ENCODE measurements at places on chromosomes 6 and 20.

DNA sequence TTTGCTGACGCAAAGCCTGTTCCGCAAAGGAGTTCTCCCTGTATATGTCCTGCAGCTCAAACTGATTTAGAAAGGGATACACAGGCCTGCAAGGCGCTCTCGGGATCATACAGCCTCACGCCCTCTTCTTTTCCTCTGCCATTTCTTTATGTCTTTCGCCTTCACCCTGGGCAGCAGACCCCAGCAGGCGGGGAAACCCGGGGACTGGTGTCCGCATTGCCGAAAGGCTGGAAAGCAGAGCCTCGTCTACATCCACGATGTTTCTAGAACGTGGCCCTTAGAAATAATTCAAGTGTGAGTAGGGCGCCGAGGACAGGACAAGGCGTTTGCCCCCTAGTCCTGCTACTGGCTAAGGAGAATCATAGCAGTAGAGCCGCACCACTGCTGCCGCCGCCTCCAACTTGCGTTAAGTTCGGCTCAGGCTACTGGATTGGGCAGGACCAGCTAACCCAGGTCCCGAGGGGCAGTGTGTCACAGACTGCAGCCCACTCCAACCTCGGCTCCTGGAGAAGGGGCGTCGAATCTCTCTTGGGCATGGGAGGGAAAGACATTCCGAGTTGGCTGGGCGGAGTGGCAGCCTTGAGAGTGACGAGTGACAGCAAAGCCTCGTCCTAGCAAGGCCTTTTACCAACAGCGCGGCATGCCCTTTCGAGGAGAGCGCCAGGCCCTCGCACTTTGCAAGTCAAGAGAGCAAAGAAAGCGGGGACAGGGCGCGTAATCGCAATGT is 2.6 kb upstream of the TBX18 start:
- no peak for DNase-seq

DNA sequence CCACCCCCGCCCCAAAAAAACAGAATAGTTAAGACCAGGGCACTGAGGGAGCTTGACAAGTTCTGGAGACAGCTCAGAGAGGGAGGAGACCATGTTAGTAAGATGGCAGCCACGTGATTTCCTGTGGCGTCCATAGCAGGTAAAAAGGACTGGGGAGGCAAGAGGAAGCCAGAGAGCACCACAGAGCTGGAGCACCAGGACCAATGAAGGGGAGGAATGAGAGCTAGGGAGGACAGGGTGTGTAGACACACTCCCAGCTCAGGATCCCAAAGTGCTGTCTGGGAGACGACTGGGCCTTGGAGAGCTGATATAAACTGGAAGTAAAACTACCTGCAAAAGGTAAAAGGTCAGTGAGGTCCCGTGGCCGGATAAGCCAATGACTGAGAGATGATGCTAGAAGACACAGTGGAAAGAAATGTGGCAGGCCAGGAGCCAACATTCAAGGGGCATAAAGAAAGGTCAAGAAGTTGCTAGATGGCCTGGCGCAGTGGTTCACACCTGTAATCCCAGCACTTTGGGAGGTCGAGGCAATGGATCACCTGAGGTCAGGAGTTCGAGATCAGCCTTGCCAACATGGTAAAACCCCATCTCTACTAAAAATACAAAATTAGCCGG is 39.0 kb downstream of the SLC23A2 start:
- peak; percentile 44 for DNase-seq

- no peak for DNase-seq
These were observed 252.0 kb upstream of the HTR1E start for GRCh38 chr6:86685230-86685797.

DNA sequence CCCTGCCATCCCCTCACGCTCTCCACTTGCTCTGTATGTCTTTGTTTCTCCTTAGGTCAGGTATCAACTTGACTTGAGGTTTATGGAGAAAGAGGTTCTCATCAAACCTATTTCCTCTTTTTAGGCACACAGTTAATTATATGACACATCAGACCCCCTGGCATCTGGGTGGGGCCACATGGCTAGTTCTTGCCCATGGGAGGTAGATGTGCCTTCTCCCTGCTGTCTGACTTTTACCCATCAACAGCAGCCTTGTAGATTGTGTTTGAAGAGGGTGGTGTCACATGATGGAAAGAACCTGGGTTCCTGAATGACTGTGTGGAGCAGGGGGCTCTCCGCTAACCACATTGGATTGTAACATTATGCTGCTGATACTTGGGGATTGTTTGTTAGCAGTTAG is 7.2 kb upstream of the UQCC2 start:
- DNase-seq: no peak

GRCh38 chr6:100078509-100078908 is 84.5 kb upstream of the MCHR2 start:
- DNase-seq: peak; percentile 4

- peak; percentile 29 for DNase-seq
These were observed 2.2 kb downstream of the HIVEP2 start for GRCh38 chr6:142942805-142943227.

DNA sequence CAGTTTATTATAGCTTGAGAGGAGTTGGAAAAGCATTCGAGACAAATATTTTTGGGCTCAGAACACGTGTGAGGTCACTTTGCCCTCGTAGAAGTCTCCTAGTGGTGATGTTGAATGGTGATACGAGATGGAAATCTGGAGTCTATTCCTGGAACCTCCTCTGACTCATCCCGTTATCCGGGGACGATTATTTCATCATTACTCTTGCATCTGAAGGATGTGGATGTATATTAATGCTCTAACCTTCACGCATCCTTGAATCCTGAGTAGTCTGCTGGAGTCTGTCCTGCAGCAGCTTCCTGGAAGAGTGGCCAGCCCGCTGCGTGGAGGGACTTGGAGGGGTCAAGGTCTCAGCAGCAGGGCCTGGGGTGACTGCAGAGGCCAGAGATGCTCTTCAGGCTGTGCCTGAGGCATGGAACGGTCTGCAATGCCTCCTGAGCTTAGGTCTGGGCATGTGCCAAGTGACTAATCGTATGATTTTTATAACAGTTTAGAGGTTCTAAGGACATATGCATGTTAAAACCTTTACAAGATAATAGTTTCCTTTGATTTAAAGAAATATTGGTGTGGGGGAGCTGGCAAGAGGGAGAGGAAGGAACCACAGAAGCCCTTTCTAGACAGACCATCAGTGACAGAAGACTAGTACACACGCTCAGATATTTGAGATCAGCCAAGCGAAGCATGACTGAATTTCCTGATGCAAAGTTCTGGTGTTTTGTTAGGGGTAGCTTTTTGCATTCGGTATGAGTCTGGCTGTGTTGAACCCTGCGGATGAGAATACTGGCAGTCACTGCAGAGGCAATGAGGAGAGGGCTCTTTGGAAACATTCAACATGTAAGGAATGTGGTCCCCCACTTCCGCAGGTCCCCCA is 400.2 kb downstream of the QKI start:
- peak; percentile 1 for DNase-seq

- DNase-seq: no peak
These were observed 849 bp downstream of the GSTA4 start for GRCh38 chr6:52994031-52994838.

DNA sequence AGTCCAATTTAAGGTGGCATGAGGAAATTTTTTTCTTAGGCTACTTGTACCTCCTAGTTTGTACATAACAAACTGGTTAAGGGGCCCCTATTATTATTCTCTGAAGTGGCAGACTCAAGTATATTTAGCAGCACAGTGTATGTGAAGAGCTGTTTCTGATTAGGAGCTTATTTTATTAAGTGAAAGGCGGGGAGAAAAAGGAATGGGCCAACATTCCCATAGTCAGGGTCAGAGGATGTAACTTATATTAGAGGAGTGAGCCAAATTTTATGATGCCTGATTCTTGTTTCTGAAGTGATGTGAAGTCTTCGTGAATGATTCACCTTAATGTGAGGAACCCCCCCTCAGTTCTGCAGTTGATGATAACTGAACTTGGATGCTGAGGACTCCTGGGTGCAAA is 2.8 kb downstream of the HECA start:
- no peak for DNase-seq

- no peak for DNase-seq
These were observed 17.6 kb downstream of the BPIFB4 start for GRCh38 chr20:33097001-33097400.

DNA sequence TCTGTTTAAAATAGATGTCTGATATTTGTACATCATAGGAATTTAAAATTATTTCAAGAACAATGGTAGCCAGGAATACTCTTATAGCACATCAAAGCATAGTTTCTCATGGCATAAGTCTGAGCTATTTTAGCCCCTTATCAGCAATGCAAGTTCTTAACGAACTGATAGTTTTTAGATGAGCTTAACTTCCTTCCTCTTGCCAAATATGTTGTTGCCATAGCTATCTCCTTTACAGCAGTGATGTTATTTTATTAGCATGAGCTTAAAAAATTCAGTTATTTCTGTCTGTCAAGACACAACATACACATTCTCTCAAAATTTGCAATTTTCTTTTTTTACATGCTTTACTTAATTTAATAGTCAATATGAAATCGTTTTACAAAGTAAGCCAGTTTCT is 867.2 kb downstream of the PHF3 start:
- DNase-seq: peak; percentile 50

DNA sequence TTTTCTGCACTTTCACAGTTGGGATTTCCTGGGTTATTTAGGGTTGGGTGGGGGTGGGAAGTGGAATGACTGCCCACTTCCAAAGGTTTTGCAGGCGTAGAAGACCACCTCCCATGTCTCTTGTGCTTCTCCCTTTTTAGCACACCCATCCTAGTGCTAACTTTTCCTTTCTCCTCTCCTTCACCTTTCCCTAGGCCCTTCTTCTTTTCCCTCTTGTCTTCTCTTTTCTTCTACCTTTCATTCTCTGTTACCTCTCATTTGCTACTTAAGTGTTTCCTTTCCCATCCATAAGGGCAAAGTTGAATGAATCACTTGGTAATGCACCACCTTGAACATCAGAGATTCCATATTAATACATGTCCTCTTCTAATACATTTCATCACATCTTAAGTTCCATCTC is 105.0 kb upstream of the ZNF184 start:
- DNase-seq: no peak

DNA sequence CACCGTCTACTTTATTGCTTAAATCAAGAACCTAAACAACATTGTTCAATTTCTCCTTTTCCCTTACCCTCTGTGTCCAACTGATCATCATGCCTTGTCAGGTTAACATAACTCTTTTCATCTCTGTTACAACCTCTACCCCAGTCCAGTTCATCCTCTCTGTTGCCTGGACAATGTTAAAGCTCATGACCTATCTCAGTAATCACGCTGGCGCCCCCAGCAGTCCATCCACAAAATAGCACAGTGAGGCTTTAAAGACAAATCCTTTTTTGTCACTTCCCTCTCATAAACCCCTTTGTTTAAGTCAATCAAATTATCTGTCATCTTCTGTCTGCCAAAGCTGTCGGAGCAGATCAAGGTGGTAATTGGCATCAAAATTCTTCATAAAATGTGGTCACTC is 140.1 kb downstream of the QKI start:
- DNase-seq: peak; percentile 69

DNA sequence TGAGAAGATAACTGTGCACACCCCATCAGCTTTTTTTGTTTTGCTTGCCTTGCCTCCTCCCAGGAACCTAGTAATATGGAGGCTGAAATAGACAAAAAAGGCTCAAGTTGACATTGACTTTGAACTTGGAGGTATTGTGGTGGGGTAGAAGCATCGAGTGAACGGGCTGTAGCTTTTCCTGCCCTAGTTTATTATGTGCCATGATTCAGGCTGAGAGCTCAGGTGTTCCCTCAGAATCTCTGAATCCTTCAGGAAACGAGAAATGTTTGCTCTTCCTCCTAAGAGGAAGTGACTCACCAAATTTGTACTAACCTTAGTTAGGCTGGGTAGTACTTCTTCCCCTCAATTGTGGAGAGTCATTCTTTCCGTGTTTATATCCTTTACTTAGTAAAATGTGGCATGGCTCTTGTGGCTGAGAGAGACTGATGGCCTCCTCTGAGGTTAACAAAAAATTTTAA is 98.8 kb downstream of the SASH1 start:
- DNase-seq: no peak

- peak; percentile 68 for DNase-seq
These were observed 118.3 kb downstream of the SLX4IP start for GRCh38 chr20:10553326-10553984.

- no peak for DNase-seq
These were observed 180.6 kb upstream of the KHDRBS2 start for GRCh38 chr6:62466607-62467006.

- no peak for DNase-seq
These were observed 2.0 kb upstream of the SLC9A8 start for GRCh38 chr20:49810491-49811190.

Measured in KBM-7 (cell line).